ENCODE measurements at places on chromosomes 13 and 19.

DNA sequence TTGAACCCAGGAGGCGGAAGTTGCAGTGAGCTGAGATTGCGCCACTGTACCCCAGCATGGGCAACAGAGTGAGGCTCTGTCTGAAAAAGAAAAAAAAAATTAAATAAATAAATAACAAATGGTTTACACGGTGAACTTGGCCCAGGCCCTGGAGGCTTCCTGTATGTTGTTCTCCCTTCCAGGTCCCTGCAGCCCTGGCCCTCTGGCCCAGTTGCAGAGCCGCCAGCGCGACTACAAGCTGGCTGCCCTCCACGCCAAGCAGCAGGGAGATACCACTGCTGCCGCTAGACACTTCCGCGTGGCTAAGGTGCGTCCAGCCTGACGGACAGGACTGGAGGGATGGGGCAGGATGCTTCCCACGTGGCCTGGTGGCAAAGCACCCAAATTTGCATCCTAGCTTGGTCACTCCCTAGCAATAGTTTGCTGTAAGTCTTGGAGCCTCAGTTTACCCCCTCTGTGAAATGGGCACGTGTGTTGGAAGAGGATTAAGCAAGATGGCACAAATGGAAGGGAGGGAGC, 11.9 kb downstream of the CC2D1A start:
- no peak for DNase-seq

GRCh38 chr13:76725896-76726295, 160.3 kb downstream of the KCTD12 start:
- no peak for DNase-seq

DNA sequence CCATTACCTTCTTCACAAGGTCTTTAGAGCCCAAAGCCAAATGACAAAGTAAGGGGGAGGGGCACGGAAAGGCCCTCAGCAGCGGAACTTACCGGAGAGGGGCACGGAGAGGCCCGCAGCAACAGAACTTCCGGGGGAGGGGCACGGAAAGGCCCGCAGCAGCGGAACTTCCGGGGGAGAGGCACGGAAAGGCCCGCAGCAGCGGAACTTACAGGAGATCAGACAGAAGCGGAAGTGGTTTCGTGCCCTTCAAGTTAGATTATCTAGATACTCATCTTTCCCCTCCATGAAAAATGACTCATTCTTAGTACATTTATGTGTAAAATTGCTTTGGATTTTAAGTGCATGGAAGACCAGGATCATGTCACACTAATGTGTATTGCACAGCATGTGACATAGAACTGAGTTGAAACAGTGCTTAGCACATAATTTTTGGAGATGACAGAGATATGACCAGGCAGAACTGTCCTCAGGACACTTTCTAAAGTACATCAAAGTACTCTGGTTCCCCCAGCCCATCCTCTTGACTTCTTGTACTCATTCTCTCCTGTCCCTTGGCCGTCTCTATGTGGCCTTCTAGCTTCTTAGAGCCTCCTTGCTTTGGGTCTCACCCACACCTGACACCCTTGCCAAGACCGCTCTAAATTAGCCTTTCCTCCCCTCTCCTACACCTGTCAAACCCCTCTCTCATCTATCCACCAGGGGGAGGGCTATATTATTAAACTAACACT, 25.7 kb upstream of the TPTE2 start:
- DNase-seq, result no peak

DNA sequence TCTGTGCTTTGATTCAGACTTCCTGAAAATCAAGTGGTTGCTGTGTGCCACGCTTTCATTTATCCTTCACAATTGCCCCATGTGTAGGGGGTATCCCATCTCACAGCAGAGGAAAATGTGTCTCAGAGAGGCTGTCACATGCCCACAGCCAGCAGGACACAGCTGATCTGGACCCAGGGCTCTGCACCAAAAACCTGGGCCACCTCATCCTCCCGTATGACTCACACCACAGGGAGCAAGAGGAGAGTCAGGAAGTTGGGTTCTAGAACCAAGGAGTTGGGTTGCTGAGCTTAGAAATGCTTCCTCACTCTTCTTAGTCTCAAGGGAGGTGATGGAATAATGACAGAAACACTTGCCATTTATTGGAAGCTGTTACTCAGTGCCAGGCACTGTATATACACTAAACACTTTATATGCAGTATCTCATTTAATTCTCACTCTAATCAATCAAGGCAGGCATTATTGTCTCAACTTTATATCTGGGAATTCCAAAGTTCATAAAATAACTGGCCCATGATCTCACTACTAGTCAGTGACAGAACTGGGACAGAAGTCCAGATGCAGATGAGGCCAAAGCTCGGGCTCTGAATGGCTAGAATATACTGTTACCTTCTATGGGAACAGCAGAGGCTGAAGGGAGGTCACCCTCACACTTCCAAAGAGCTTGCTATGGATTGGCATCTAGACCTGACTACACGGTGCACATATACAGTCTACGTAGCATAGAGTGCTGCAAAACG, 47.7 kb upstream of the ATP12A start:
- no peak for DNase-seq

DNA sequence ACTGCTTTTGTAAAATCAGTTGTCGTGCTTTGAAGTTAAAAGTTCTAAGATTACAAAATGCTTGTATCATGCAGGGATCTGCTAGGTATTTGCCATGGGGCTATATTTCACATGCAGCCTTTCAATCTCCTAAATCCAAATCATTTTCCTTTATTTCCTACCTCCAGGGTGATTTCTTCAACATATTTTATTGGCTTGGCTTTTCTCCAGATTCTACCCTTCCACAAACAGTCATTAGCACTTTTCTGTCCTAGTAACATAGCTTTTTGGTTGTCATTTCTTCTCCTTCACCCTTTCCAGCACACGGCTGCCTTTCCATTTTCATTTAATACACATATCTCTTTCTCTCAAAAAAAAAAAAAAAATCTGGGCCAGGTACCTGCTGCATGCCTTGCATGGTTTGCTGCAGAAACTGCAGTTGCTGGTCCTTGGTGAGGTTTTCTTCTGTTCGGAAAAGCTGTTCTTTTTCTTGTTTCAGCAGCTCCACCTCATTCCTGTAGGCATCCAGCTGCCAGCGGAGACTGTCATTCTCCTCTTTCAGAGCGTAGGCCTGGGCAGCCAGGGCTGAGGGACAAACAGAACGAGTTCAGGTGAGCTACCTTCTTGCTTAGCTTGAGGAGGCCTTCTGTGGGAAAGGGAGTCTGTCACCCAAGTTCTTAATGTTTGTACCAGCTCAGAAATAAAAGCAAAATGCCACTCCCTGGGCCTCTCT, 274.7 kb downstream of the DNAJC15 start:
- no peak for DNase-seq

DNA sequence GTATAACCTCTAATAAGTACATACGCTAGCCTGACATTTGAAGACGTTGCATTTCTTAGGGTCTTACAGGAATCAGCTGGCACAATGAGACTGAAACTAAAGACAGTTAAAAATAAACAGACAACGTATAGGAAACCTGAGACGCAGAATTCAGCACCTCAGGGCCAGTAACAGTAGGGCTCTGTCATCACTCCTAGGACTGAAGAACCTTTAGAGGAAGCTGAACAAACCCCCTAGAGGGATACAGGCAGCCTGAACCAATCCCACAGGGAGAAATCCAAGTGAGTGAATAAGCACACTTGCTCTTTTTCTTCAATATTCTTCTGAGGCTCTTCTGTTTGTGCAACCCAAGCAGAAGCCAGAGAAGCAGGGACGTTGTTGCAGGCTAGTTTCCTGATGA, 53.9 kb upstream of the KLHL1 start:
- no peak for DNase-seq

- DNase-seq, result no peak
Observed at GRCh38 chr13:95117092-95117491, 184.2 kb downstream of the ABCC4 start.

- no peak for DNase-seq
Observed at GRCh38 chr13:98098516-98098915, 44.4 kb upstream of the FARP1 start.

DNA sequence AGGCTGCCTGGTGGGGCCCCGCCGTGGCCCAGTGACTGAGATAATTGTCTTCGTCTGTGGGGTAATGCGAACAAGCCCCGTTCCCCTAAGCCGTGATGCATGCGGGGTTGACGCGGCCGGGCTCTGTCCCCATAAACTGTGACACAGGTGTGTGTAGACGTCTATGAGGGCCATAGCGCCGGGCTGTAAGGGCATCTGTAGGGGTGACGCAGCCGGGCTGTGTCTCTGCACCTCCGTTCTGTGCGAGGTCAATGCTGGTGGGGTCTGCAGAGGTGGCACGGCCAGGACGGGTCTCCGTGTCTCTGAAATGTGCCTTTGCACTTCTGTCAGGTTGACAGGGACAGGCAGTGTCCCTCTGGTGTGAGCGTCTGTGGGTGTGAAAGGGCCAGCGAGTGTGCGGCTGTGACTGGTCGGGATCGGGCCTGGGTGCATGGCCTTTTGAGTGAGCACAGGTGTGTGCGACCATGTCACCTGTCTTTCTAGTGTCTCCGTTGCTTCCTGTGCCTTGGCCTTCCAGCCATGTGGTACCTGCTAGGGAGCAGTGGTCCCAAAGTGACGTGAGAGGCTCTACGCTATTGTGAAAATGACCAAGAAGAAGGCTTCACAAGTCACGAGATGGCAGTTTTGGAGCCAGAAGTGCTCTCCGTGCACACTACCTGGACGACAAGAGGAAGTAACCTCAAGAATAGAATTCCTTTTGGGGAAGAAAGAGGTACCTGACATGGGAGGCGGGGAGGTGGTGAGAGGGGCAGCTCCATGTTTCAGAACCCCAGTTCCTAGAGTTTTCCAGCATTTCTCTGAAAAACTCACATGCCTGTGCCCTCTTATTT, 16.4 kb upstream of the ZNF331 start:
- DNase-seq, result no peak

- no peak for DNase-seq
Observed at GRCh38 chr13:29486551-29486950, 108.9 kb downstream of the SLC7A1 start.
